ENCODE measurements at places on chromosomes 16 and 17.

- DNase-seq = no peak
Measured at GRCh38 chr16:67914758-67915495, 16.7 kb downstream of the CTRL start.

GRCh38 chr16:16048904-16049582, 99.6 kb downstream of the ABCC1 start:
- no peak for DNase-seq

- DNase-seq = no peak
Measured at GRCh38 chr17:77467521-77467920, 326.8 kb downstream of the SEC14L1 start.

GRCh38 chr17:29674281-29674680, 51.6 kb upstream of the CORO6 start:
- no peak for DNase-seq

DNA sequence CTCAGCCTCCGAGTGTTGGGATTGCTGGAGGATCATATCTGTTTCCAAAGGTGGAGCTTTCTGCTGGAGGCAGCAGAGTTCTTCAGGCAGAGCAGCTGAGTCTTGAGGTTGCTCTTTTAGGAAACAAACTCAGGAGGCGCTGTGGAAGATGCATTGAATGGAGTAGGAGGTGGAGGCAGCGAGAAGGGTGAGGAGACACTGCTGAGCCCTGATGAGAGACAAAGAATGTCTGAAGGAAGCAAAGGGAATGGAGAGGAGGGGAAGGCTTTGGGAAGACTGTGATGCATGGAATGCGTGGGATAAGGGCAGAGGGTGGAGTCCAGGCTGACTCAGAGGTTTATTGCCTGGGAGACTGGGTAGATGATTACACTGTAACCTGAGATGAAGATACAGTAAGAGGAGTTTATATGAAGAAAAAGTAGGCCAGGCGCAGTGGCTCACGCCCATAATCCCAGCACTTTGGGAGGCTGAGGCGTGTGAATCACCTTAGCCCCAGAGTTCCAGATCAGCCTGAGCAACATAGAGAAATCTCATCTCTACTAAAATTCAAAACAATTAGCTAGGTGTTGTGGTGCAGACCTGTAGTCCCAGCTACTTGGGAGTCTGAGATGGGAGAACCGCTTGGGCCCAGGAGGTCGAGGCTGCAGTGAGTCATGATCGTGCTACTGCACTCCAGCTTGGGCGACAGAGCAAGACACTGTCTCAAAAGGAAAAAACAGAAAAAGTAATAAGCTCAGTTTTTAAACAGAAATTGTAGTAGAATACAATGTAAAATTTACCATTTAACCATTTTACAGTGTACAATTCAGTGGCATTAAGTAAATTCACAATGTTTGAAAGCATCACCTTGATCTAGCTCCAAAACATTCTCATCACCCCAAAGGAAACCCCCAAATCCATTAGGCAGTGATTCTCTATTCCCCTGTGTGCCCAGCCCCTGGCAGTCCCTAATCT, 17.8 kb upstream of the TMEM219 start:
- DNase-seq = no peak

DNA sequence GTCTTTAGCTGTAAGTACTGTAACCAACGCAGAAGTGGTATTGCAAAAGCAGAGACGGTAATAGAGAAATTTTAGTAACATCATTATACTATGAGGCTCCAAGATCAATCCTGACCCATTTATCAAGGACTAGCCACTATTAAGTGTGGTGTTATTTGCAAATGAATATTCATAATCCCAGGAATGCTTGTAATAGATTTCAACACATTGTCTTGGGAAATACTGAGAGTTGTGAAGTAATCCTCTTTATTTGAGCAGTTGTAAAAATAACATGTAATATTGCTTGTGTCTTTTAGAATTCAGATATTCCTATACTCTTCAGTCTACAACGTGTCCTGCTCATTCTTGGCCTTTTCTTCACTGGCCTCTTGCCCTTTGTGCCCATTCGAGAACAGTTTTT, 46.4 kb downstream of the GDPD1 start:
- DNase-seq = no peak

- DNase-seq = no peak
Measured at GRCh38 chr16:87330646-87331045, 13.5 kb upstream of the C16orf95 start.

DNA sequence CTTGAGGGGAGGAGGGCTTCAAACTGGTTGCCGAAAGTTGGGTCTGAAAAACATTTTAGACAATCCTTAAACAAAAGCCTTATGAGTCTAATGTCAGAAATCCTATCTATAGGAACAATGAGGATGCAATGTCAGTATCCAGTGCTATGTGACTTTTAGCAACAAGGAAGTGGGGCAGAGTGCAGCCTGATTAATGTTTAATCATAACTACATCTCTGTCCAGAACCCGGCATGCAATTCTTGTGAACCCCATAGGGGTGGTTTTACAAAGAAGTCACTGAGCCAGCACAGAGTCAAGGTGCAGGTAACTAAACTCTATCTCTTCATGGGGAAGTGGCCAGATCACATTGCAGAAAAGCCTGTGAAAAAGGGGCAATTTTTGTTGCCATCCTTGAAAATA, 267.5 kb downstream of the HS3ST4 start:
- DNase-seq = no peak

- DNase-seq = no peak
Measured at GRCh38 chr17:34339138-34339770, 17.0 kb upstream of the CCL13 start.

Measured in activated CD8-positive, alpha-beta memory T cell treated with anti-CD3 and anti-CD28 coated beads for 1 hour (primary cell).